Islet precursor cell (in vitro differentiated cells): ENCODE measurements at places on chromosomes 2 and 18.

- DNase-seq = peak; percentile 83
Observed at GRCh38 chr18:23872701-23873550, 141.6 kb upstream of the TTC39C start.

DNA sequence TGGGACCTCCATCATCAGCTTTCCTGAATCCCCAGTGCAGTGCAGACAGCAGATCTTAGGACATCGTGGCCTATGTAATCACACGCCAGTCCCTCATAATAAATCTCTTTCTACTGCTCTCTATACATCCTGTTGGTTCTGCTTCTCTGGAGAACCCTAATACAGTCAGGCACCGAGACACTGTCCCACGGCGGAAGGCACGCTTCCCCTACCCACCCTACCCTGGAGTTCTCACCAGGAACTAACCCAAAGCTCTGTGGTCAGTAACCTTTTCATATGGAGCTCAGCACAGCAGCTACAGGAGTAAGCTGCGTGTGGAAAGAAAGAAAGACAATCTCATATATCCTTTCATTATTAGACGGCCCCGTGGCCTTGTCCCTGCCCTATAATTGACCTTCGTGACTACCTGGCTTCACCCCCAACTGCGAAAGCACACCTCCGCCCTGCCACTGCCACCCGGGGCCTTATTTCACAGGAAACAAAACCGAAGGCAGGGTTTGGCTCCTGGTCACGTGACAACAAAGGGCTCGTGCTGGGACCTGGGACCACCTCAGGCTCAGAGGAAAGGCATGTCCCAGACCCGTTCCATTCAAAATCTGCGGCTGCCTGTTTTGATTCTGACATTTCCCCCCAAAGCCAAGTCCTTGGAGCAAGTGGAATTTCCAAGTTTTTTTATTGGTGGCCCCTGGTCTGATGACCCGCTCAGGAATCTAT lies 99.7 kb upstream of the ODC1 start:
- DNase-seq = no peak

GRCh38 chr2:31227711-31228125 lies 6.2 kb upstream of the EHD3 start:
- DNase-seq = no peak

DNA sequence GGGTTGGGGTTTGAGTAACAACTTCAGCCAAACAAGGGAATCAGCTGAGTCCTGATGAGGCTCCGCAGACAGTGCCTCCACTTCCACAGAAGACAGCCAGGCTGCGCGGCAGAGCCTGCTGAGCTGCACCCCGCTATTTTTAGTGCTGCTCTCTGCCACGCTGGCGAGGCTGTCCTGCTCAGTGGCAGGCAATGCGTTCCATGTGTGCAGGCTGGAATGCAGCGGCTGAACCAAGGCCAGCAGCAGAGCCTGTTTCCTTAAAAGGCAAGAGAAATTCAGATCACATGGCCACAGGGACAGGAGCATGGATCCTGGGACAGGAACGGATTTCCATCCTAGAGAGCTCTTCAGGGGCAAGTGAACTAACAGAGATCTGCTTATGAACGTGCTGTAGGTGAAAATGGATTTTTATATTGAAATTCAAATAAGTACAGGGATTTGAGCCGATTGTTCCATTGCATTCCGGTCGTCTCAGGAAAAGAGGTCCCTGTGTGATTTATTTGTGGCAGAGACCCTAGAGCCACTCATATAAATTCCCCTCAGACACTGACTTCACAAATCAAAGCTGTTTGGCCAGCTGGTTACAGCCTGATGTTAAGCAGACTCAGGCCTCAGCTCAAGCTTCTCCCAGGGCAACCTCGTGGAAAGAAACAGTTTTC lies 98.7 kb downstream of the COL6A3 start:
- DNase-seq = peak; percentile 92

DNA sequence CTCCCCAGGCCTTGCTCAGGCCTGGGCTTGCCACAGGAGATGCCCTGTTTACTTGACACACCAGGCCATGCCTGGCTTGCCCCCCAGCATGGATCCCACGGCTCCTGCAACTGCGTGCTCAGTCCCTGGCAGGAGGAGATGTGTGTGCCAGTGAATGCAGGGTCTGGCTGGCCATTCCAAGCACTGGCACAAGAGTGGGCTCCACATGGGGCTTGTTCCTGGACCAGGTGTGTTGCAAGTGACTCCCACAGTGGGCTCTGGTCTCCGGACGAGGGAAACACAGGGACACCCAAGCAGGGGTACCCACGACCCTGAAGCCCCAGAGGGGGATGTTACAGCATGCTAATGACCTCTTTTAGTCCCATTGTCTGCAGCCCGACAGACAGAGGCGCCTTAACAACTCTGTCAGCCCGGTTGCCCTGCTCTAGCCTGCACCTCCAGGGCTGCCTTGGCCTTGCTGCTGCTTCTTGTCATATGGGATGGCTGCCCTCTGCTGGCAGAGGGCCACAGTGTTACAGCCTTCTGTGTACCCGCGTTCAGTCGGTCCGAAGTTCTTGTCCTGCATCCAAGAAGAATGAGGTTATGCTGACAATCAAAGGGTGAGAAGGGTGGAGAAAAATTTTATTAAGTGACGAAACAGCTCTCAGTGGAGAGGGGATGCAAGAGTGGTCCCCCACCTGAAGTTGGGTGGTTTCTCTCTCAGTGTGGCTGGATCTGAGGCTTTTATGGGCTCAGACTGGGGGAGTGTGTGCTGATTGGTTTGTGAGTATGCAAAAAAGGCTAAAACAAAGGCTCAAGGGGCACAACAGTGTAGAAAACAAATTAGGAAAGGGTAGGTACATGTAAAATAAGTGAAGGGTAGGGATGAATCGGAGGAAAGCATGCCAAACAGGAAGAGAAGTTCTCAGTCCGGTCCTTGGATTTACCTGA lies 180.4 kb downstream of the MBD5 start:
- peak; percentile 92 for DNase-seq

GRCh38 chr2:42327125-42327524 lies 33.9 kb downstream of the COX7A2L start:
- no peak for DNase-seq

- no peak for DNase-seq
Observed at GRCh38 chr2:241223211-241224017, 34.9 kb downstream of the ANO7 start.

- DNase-seq = no peak
Observed at GRCh38 chr2:185012643-185013042, 414.3 kb downstream of the ZNF804A start.

GRCh38 chr2:207157162-207157481 lies 8.6 kb downstream of the KLF7 start:
- no peak for DNase-seq

DNA sequence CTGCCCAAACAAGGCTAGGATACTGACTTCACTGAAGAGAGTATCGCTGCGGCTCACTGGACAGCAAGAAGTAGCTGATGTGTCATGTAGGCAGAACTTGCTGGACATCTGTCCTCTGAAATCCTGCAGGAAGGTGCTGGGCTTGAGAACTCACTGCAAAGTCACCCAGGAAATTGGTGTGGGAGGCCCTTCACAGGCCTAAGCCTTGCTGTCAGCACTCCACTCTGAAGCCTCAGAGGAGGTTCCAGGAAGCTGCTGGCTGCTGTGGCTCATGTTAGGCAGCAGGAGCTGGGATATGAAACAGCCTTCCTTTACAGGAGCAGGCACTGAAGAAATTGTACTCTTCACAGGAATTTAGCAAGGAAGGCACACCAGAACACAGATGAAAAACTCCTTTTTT lies 88.3 kb upstream of the CCDC68 start:
- peak; percentile 56 for DNase-seq

- DNase-seq = peak; percentile 78
Observed at GRCh38 chr2:152097801-152098495, 896 bp downstream of the CACNB4 start.

GRCh38 chr2:105541189-105542050 lies 142.6 kb upstream of the FHL2 start:
- DNase-seq = no peak

GRCh38 chr2:6937157-6937556 lies 19.9 kb downstream of the RNF144A start:
- DNase-seq = no peak

DNA sequence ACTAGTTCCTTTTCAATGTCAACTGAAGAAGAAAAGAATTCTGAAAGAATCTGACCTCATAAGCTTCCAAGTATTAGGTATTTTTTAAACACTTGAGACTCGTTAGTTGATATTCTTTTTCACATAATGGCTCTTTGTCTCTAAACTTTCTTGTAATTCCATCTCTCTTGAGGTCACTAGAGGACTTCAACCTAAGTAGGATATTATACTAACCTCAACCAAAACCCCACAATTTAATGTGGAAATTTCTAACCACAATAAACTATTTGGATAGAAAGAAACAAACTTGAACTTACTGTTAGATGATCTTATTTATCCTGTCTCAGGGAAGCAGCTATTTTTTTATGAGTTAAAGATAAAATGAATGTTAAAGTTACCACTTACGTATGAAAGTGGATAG lies 206.9 kb upstream of the FSIP2 start:
- no peak for DNase-seq

GRCh38 chr2:197042739-197043196 lies 116.3 kb upstream of the PGAP1 start:
- no peak for DNase-seq

GRCh38 chr2:176131848-176132158 lies 2.3 kb downstream of the HOXD8 start:
- no peak for DNase-seq

DNA sequence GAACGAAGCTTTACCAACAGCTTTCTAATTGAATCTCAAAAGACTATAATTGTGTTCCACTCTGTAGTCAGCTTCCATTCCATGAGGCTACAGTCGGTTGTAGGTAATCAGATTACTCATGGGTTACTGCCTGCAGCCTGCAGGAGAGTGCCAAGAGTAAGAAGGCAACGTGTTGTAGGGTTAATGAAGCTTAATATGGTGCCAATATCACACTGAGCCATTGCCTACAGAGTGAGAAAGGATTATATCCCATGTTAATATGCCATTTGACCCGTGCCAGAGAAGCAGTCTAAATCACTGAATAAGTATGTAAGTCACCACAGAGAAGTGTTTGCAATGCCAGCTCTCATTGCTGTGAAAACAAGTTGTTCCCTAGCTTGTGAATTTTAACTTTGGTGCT lies 734.5 kb upstream of the ACVR2A start:
- no peak for DNase-seq
